ENCODE measurements at places on chromosomes 3 and 15.

DNA sequence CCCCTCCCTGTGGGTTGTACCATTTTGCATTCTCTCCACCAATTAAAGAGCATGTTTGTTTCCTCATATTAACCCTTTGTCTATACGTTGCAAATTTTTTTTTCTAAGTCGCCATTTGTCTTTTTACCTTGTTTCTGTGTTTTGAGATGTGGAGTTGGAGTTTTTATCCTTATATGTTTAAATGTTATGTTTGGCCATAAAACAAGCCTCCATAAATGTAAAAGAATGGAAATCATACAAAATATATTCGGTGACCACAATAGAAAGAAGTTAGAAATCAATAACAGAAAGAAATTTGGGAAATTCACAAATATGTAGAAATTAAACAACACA lies 29.2 kb downstream of the LRRK1 start:
- DNase-seq: no peak

GRCh38 chr3:163672954-163673353 lies 1405.3 kb downstream of the SI start:
- DNase-seq: no peak

- DNase-seq: no peak
These were observed 10.9 kb downstream of the ATG7 start for GRCh38 chr3:11283139-11283475.

DNA sequence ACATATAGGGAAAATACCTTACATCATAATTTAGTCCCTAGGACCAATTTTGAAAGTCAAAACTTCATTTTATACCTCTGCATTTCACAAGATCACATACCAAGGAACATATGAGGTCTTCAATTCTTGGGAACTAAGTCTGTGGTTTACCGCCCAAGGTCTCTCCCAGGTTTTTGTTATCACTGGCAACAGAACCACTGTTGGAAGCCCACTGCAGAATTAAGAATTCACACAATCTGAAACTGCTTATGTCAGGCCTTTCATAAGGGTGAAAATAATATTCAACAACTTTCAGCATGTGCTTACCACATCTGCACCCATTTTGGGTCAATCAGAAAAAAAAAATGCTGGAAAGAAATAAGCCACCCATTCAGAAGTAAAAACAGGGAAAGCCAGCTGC lies 107.2 kb upstream of the MME start:
- DNase-seq: no peak

GRCh38 chr3:64353226-64353625 lies 128.0 kb upstream of the PRICKLE2 start:
- DNase-seq: peak; percentile 14

GRCh38 chr3:13420831-13421765 lies 976 bp upstream of the NUP210 start:
- DNase-seq: no peak

DNA sequence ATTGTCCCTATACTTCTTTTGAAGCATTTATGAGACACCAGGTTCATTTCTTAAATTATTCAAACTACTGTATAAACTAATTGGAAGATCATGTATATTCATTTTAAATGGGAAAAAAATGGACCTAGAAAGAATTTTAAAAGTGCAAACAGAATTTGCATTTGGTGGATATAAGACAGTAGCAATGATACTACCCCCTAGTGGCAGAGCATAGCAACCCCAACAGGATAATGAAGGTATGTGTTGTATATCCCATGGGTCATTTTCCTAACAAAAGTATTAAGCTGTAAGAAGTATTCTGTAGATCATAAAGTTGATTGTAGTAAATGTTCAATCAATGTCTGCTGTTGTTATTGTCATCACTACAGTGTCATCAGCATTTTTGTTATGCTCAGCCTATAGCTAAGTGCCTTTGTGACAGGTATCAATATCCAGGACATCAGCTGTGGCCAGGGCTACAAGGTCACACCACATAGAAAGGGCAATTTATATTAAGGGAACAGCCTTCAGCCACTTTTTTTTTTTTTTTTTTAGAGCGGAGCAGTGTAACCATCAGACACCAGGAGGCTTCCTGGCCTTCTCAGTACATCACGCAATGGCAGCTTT lies 175.8 kb downstream of the FOXB1 start:
- DNase-seq: peak; percentile 64

DNA sequence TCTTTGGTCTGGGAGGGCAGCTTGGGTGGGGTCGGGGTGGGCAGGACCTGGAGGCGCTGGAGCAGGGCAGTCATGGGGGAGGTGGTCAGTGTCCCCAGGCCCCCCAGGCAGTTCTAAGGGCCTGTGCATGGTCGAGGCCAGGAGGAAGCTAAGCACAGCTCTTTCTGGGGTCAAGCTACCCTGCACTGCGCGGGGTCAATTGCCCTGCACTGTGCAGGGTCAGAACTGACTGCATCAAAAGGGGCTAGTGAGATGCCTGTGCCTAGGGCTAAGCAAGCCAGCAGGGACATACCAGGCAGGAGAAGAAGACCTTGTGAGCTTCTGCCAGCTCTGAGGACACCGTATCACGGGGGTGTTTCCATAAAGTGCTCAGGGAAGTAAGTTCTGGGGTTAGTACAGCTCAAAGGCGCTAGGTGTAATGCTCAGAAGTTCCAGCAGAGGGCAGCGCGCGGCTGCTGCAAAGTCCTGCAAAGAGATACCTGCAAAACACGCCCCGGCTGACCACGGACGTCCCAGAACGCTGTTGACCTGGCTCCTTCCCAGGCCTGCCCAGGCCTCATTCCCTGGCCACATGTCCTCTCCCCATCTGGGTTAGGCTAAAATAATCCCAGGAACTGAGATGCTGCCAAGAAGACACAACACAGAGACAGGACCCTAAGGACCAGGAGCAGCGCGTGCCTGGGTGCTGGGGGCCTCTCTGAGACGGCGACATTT lies 18.8 kb upstream of the IQSEC1 start:
- DNase-seq: peak; percentile 87

DNA sequence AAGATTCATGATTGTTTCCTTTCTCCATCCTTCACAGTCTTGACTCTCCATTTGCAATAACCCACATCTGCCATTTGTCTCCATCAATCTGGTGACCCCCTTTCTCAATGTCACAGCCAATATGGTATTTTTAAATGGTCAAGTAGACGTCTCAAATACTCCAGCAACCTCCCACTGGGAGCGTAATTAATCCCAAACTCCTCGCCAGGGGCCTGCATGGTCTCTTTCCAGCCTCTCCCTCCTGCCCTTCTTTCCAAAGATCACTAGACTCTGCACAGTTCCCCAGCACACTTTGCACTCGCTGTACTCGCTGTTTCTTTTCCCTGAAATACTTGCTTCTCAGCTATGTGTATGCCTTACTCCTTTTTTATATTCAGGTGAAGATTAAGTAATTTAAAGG lies 115.3 kb downstream of the PLCH1 start:
- DNase-seq: no peak

- no peak for DNase-seq
These were observed 439 bp downstream of the SSR3 start for GRCh38 chr3:156554515-156554841.

- no peak for DNase-seq
These were observed 58.6 kb downstream of the WWTR1 start for GRCh38 chr3:149599236-149599635.

DNA sequence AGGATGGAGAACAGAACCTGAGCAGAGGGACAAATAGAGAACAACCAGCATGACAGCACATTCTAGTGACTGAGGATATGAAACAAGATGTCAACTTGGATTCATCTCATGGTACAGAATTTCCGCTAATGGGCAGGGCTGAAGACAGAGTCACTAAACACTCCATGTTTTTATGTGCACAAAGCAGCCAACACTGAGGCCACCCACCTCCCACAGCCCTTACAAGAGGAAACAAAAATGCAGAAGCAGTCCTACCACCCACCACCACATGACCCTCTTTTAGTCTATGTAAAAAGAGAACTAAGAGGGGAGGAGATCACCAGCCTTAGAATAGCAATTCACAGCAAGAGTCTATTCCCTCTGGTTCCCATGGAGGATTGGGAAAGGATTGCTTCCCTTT lies 131.4 kb upstream of the UBE2E2 start:
- no peak for DNase-seq

- DNase-seq: no peak
These were observed 218.6 kb upstream of the LRRFIP2 start for GRCh38 chr3:37392957-37393356.

DNA sequence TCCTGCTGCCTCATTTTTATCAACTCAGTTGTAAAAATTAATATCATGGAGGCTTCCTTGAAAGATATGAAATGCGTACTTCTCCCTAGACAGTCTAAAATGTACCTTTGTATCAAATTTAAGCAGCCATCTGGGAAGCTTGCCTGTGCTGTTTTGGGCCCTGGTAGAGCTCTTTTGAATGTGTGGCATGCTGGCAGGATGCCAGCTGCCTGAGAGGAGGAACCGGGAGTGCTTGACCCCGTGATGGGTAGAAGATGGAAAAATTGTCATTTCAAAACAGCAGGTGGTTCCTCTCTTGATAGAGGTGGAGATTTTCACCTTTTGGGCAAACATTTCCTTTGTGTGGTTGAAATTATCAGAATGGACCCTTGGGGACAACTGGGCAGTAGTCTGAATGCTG lies 245.3 kb downstream of the RPLP1 start:
- DNase-seq: no peak

DNA sequence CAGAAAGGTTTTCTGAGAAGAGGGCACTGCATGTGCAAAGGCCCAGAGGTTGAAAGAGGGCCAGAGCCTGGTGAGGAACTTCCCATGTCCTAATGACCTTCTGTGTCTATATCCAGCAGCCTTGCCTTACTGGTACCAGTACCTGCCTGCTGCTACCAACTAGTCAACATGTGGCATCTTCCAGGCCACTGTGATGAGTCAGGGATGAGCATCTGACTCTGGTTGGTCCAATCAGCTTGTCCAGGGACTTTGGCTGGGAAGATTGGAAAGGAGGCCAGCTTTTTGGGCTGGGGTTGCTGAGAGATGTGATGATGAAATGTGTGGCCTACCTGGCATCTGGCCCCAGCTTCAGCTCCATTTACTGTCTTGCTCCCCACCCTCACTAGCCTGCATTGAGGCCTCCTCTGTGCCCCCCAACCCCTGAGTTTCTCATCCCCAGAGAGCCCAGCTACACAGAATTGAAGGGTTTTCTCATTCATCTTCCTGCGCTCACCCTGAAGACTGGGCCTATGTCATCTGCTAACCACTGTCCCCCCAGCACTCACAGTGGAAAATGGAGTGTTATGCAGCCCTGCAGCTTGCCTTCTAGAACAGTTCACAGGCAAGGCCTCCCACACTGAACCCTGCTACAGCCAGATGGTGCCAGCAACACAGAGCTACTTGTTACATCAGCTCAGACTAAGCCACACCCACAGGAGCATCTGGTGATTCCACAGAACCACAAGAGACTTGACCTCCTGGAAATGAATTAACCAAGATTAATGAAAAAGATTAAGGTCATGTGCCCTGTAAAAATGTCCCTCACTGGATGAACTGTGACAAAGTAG lies 1.3 kb upstream of the TWF2 start:
- DNase-seq: peak; percentile 93

GRCh38 chr3:197191897-197192296 lies 106.5 kb downstream of the DLG1 start:
- DNase-seq: no peak

- DNase-seq: no peak
These were observed 57.9 kb downstream of the ARHGAP31 start for GRCh38 chr3:119352034-119352609.

GRCh38 chr15:68208636-68209240 lies 3.6 kb upstream of the CALML4 start:
- DNase-seq: no peak

DNA sequence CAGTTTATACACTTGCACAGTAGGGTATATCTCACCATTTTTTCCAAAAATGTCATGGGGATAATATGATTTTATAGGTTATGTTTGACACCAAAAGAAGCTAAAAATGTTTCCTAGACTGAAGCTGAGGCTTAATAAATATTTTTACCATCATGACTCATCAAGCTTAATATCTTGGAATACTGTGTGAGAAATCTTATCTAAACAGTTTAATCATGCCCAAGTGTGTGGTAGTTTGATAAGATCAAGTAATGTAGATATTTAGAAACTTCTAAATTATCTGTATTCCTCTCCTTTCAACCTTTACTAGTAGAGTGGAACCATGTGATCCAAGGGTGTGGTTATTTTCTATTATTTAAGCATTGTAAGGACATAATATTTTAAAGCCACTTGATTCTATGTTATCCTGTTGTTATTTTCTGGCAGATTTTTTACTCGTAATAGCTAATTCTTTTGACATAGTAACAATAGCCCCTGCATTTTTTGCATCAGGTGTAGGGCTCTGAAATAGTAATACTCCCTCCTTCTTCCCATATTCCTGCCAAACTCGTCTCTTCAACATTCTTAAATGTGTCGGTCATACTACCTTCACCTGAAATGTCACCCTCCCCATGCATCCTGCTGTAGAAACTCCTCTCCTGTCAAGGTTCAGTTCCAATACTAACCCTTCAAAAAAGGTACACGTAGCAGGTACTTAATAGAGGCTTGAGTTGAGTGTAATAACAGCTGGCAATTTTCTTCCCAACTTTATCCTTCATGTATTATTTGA lies 729.6 kb downstream of the NLGN1 start:
- no peak for DNase-seq

- peak; percentile 9 for DNase-seq
These were observed 790.7 kb downstream of the ROBO1 start for GRCh38 chr3:78977073-78977472.

DNA sequence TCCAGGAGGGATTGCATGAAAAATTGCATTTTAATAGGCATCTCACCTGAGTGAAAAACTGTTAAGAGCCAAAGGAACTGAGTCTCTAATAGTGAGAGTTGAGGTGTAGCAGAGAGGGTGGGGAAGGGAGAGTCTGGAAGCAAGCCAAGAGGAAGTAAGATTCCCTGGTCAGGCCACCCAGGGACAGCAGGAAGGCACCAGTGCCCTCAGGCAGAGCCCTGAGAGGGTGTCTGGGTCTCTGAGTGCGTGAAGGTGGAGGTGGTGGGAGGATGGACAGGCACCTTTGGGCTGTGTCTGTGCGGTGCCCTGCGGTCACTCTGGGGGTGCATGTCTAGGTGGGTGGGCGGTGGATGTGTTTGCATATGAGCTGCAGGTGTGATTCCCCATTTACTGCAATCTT lies 300.4 kb upstream of the ROPN1 start:
- DNase-seq: no peak

GRCh38 chr3:50256978-50257890 lies 11.7 kb upstream of the SEMA3B start:
- no peak for DNase-seq
